ENCODE measurements at places on chromosomes 1 and 21.
A peak's percentile ranks its signal among the peaks of the same experiment; 100 is the strongest.

GRCh38 chr1:161973924-161974845 lies 49.5 kb downstream of the OLFML2B start:
- no peak for DNase-seq

- no peak for DNase-seq
Observed at GRCh38 chr1:240455228-240455821, 156.6 kb downstream of the GREM2 start.

DNA sequence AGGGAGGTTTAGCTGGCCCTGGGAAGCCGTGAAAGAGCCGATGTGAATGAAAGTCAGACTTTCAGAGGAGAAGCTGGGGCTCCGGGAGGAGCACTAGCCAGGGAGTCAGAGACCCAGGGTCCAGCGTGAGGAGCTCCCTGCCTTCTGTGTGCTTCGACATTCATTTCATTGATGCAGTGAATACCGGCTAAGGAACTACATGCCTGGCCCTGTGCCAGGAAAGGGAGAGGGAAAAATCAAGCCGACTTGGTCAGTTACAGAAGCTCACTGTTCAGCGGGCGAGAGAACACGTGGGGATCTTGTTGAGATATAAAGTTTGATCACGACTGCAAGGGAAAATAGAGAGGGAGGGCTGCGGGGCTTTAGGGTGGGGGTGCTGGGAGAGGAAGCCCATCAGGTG lies 76.7 kb upstream of the RUNX3 start:
- DNase-seq: no peak

- no peak for DNase-seq
Observed at GRCh38 chr1:14362331-14362730, 236.2 kb upstream of the KAZN start.

GRCh38 chr1:116159177-116159576 lies 48.0 kb downstream of the MAB21L3 start:
- no peak for DNase-seq

DNA sequence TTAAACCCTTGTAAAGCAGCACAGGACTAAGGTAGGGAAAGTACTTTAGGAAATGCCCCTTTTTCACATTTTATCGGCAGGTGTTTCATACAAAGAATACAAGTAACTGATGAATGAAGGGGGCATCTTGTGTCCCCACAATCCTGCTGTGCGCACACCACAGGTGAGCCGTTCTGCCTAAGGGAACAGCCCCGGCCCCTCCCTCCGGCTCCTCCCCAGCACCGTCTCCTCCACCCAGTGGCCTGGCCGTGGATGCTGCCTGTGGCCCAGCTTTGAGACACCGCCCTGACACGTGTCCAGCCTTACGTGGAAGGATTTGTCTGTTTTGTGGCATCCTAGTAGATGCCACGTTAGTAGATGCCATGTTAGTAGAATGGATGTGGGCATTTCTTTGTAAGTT lies 12.8 kb downstream of the FAAP20 start:
- DNase-seq: no peak

DNA sequence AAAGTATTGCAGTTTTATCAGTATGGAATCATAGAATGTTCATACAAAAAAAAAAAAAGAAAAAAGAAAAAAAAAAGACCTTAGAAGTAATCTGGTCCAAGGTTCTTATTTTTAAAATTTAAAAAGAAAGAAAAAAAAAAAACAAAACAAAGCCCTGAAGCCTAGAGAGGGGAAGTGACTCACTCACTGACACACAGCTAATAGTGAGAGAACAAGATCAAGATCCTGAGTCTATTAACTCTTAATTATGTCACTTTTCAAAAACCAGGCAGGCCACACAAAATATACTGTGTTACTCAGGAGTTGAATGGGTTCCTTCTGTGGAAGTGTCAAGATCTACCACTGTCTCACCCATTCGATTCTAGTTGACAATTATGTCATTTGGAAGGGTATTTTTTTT lies 433.9 kb upstream of the DAB1 start:
- DNase-seq: no peak

- no peak for DNase-seq
Observed at GRCh38 chr1:94325377-94326302, 88.3 kb upstream of the ARHGAP29 start.

DNA sequence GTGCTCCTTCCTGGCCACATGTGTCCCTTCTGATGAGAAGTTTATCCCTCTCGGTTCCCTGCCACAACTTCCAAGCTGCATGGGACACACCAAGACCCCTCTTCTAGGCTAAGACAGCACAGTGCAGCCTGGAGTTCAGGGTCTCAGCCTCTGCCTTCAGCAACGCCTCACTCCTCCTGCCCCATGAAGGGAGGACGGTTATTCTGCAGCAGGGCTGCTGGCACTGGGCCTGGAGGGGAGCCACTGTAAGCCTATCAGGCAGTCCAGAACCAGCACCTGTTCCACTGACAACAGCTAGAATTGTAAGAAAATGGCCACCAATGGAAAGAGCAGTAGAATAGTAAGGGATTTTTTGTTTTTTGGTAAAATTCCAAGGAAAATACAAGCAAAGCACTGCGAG lies 72.3 kb downstream of the GALNT2 start:
- DNase-seq: no peak

DNA sequence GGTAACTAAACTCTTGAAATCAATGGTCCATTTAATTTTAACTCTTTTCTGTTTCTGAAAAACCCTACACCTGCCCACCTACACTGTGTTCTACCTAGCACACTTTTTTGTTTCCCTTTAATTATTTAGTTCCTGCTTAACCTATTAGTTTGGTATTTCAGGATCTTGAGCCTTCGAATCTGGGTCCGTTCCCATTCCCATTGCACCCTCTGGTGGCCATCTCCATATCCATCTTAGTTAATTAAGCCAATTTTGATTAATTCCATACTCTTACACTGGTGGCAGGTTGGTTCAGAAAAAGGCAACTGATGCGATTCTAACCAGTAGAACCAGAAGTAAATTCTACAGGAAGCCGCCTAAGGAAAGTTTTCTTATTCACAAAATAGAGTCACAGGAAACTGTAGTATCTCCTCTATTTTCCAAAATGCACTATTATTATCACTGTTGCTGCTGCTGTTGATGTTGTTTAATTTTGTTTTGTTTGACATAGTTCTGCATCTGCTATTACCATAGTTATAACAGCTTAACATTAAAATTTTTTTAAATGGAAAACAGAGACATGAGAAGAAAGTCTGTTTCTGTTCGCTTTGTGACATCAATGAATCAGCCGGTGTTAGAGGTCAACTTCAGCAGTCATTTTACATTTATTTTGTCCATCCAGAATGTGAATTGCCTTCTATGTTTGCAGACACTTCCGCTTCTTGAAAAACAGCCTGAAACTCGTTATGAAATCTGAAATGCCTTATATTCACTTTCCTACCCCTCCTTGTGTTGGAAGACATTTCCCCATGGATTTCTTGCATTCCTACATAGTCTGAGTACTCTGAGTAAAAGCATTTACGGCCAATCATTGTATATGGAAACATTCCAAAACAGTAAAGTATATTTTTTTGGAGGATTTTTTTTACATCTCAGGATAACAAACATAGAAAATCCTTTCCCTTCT lies 115.5 kb upstream of the NCAM2 start:
- no peak for DNase-seq

GRCh38 chr1:115939455-115939854 lies 36.9 kb upstream of the SLC22A15 start:
- no peak for DNase-seq

- DNase-seq: no peak
Observed at GRCh38 chr1:12615865-12616708, 1.9 kb downstream of the DHRS3 start.

DNA sequence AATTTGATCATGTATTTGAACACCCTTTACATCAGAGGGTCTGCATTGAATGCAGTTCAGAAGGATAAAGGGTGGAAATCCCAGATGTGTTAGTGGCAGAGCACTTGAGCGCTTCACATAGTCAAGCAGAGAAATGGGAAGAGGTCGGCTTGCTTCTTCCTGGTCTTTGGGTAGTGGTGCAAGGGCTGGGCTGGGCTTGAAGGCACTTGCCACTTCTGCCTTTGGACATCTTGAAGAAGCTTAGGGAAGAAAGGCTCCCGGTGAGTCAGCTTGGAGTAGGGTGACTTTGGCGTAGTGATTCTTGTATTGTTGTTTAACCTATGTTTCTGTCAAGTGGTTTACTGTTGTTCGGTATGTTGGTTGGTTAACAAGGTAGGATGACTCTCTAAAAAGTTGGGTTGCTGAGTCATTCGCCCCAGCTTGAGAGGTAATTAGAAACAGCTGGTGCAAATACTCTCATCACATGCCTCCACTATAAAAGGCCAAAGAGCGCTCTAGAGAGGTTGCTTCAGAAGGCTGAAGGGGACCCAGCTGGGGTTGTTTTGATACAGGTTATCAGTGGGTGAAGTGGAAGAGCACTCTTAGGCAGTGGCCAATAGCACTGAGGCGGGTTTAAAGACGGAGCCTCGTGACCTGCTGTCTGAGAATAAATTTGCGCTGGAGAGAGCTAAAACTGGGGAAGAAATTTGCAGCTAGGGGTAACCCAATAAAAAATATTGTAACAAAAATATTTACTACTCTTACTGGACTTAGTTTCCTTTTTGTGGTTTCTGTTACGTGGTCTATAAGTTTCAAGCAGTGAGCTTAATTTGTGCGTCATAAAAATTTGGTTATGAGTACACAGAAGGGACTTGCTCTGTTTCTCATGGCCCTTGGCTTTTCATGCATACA lies 1.4 kb downstream of the BACH1 start:
- DNase-seq: peak; percentile 59

DNA sequence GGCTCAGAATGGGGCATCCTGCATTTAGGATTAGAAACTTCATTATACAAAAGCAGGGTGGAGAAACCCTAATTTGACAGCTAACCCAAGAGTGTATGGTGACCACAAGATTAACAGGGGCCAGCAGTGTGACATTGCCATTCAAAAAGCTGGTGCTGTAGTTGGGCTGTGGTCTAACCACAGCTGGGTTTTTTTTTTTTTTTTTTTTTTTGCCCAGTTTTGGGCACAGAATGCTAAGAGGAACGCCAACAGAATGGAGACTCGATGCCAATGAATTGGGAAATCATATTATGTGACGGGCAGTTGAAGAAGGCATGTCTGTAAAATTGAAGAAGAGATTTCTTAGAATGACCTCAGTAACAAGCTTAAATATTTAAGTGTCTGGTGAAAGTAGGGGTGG lies 58.4 kb downstream of the NFIA start:
- DNase-seq: no peak

- DNase-seq: no peak
Observed at GRCh38 chr1:147266381-147266780, 23.9 kb downstream of the CHD1L start.

DNA sequence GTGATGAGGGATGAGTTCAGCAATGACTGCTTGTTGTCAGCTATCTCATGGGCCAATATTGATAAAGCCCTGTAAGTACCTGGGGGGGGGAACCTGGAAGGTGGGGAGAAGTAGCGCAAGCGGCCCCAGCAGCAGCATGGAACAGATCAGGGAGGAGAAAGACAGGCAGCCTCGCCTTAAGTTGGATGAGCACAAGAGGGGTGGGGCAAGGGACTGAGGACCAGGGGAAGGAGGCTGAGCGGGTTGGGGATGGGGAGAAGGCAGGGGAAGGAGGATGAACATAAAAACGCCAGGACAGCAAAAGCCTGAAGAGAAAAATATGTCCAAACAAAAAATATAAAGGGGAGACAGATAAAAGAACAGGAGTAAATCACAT lies 70.6 kb downstream of the ALG14 start:
- no peak for DNase-seq

DNA sequence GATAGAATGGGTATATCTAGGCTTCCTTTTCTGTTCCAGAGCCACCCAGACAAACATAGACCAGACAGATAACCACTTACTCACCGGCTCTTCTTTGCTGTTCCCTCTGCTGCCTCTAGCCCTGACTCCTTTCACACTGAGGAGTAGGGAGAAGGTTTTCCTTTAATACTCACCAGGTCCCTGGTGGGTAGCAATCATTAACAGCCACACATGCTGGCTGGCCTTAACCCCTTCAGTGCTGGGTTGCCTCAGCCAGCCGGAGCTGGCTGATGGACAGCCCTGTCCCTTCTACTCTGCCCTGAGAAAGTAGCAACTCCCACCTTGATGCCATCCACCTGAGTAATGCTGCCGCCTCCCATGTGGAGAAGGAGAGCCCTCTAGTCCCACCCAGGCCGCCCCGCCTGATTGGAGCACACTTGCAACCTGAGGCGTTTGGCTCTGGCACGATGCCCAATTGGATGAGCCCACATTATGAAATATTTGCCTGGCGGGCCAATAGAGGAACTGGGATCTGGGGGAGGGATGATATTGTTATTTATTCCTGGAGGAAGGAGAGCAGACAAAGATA lies 71.6 kb downstream of the PLEKHA6 start:
- no peak for DNase-seq

DNA sequence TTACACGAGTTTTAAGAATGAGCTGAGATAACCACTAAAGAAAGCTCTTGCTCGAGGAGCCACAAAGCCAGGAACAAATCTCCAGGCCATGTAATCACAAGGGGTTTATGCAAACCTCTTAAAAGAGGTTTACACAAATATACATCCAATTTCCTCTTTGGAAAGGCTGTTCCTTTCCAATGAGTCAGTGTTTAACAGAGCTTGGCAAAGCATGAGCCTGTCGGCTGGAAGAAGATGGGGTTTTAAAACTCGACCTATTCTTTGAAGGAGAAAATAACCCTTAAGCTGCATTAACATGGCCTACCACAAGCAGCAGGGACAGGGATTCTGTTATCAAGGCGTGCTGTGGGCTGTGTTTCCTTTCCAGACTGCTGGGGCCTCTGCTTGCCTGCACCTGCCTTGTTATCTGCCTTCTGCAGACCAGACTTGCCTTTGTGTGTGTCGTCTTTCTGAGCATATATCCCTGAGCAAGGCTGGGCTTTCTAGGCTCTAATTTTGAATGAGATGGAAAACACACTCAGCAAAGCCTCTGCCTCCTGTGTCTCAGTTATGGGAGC lies 40.6 kb upstream of the CYP2J2 start:
- DNase-seq: no peak

GRCh38 chr1:95716097-95716496 lies 482.1 kb downstream of the RWDD3 start:
- DNase-seq: no peak

DNA sequence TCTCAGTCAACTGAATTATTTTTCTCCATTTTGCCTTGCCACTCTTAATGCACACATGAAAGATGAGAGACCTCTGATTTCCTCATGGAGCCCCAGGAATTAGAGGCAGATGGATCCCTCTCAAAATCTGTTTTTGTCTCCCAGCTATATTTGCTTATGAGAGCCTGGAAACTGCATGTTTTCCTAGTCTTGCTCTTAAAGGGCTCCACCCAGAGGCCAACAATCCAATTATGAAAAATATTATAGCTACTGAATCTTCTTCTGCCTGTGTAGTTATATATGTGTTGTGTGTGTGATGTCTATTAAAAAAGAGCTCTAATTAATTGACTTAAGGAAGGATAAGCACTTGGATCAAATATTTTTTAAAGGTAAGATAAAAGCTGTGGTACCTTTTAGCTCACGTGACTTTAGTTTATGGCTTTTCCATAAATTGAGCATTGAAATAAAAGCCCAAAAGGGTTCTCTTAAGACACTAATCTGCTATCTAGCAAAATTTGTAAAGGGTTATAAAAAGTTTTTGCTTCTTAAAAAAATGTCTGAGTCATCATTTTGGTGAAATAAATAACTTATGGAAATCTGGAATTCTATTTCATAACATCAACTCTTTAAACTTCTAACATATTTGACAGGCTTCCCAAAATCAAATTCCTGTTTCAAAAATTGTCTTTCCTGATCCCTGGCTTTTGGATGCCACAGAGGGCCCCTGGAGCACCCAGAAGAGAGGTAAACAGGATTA lies 31.2 kb upstream of the TSPEAR start:
- DNase-seq: no peak

GRCh38 chr1:207811920-207812720 lies 60.3 kb downstream of the CD46 start:
- DNase-seq: no peak

Measured in activated naive CD4-positive, alpha-beta T cell treated with Interleukin-2 at 50 U/mL for 16 hours (primary cell).